ENCODE measurements at places on chromosomes 4 and X. TPM values are rescaled to one million over a fixed set of nuclear protein-coding genes. Genes with fewer than 3 reads are reported as not detected.

CD40LG gene
- 0.21 TPM for polyA plus RNA-seq

DNA sequence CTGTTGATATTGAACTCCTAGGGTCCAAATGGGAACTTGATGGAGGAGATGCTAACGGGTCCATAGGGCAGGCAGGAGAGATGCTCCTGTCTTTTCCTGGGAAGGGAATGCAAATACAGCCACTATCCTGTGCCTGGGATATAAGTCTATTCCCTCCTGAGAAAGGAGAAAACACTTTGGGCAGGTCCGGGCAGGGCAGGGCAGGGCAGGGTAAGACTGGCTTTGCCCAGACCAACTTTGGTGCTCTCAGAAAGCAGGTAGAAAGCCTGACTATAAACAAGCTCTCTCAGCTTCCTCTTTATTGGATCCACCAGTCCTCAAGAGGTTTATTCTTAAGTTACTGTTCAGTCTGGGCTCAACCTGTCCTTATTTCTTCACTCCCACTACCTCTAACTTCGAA is 232.3 kb downstream of the PTTG2 start:
- DNase-seq = no peak

- DNase-seq = no peak
Measured at GRCh38 chr4:138951764-138952163, 63.8 kb upstream of the NOCT start.

DNA sequence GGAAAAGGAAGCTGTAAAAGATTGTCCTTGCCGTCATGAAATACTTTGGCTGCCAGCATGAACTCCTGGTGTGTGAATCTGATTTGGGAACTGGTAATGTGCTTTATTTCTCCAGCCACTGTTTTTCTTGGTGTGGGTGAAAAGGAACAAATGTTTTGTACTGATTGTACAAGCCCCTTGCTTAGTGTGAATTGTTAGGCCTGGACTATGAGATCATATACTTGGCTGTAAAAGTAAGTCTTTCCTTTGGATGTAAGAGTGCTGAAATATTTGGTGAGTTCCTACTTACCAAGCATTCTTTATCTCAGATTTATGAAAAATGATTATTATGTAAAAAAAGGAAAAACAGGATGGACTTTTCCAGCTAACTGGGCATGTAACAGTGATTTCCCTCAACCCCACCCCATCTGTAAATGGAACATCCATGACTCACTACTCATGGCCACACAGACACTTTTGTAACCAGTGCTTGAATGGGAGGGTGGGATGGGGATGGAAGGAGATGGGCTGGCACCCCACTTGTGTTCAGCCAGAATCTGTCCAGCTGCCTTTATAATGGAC is 6.3 kb downstream of the FNIP2 start:
- DNase-seq = no peak

- no peak for DNase-seq
Measured at GRCh38 chr4:131339137-131339536, 1810.0 kb upstream of the PCDH10 start.

DNA sequence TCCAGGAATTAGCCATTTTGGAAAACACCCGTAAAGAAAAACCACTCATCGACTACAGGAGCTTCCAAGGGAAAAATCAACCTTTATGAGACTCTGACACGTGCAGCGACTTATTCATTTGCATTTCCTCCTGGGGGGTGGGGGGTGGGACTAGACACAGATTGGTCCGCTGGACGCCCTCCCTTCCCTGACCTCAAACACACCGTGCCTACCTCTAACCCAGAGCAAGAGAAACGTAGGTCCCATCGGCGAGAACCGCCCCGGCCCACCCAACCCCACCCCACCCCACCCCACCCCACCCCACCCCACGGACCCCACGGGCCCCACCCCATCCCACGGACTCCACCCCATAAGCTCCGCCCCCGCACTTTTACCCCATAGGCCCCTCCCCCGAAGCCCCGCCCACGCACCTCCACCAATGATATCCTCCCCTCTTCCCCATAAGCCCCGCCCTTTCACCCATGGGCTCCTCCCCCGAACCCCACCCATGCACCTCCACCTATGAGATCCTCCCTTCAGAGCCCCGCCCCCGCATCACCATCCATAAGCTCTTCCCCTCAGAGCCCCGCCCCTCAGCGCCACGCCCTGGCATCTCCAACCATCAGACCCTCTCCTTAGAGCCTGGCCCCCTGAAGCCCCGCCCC is 1.1 kb downstream of the GTPBP6 start:
- DNase-seq = no peak

- DNase-seq = peak; percentile 45
Measured at GRCh38 chr4:37685161-37685822, 884 bp downstream of the RELL1 start.

GRCh38 chr4:139849219-139849618 is 183.6 kb downstream of the MGST2 start:
- DNase-seq = no peak

TMEM271 gene
- polyA plus RNA-seq = not detected

- no peak for DNase-seq
Measured at GRCh38 chr4:86223472-86223871, 136.4 kb downstream of the MAPK10 start.

DNA sequence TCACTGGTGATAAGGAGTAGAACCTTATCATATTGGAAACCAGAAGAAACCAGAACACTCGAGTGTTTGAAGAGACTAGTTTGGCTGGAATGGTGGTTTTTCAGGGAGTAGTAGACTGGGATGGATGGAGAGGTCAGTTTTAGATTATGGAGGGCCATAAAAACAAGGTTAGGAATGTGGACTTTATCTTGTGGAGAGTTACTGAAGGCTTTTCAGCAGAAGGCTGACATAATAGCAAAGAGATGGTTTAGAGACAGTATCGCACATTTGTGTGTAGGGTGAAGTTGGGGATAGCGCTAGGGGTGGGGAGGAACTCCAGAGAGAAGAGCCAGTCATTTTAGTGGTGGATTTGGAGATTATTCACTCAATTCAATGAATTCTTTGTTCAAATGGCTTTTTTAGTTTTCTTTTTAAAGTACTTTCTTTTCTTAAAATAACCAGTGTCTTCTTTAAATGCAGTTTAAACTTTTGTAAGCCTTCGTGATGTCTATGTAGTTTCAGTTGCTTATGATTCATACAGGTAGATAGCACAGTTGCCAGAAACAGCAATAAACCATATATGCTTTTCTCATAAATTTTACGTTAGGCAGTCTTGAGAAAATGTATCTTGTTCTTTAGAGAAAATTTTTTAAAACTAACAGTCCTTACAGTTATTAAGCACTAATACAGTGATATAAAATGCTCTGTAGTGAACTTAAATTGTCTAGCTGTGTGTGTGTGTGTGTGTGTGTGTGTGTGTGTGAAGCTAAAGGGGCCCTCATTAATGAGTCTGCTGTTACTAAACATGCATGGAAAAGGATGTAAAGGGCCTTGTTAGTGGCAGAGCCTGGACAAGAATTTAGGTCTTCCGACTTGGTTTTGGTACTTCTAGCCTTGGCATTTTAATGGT is 3.8 kb downstream of the ARHGAP10 start:
- no peak for DNase-seq

DNA sequence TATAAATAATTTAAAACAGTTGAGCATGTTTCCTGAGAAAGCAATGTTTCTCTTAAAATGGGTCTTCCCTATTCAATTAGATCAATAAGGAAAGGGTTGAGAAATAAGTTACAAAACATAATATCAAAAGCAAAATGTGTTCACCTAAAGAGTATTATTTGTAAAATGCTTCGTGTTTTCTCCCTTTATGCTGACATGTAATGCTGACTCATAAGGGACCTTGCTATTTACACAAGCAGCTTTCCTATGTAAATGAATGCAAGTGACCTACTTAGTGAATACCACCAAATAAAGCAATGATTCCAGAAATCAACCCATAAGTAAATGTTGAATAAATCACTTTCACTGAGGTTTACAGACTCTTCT is 91.5 kb downstream of the ELOVL6 start:
- no peak for DNase-seq

GRCh38 chrX:24260842-24261550 is 52.9 kb downstream of the SUPT20HL2 start:
- no peak for DNase-seq

DNA sequence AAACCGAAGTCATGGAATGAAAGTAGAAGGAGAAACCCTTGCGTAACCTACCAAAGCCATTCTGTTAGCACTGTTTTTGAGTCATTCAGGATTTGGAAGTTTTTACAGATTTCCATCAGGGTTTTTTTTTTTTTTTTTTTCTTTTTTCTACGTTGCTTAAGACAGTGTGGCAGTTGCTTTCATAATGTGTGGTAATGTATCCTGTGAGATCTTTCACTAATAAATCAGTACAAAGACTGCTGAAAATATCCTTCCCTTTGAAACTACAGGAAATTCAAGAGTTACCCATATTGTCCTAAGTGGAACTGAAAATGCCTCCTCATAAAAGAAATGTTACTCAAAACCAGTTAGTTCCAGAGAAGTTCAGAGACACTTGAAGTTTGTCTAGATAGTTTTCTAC is 137.8 kb downstream of the RAPGEF2 start:
- no peak for DNase-seq

- DNase-seq = no peak
Measured at GRCh38 chrX:154061801-154062200, 35.7 kb downstream of the MECP2 start.

- no peak for DNase-seq
Measured at GRCh38 chr4:73776321-73776729, 36.0 kb downstream of the CXCL8 start.

- DNase-seq = no peak
Measured at GRCh38 chr4:14906805-14907204, 95.5 kb upstream of the CPEB2 start.

DNA sequence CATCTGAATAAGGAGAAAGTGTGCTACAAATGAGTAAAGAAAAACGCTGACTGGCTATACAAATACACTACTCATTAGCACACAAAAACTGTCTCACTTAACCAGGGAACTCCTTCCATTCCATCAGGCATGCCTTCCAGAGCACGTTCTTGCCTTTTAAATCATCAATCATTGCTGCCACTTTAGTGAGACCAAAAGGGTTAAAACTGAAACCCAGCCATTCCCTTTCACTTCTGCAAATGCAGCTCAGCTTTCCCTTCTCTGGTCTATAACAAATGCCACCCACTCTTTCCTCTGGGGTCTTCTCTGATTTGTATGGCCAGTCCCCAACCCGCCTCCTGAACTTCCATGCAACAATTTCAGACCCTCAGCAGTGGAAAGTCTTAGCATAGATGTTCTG is 231.5 kb downstream of the TRIML1 start:
- DNase-seq = no peak

GRCh38 chr4:147788791-147789190 is 56.9 kb downstream of the ARHGAP10 start:
- DNase-seq = no peak

DNA sequence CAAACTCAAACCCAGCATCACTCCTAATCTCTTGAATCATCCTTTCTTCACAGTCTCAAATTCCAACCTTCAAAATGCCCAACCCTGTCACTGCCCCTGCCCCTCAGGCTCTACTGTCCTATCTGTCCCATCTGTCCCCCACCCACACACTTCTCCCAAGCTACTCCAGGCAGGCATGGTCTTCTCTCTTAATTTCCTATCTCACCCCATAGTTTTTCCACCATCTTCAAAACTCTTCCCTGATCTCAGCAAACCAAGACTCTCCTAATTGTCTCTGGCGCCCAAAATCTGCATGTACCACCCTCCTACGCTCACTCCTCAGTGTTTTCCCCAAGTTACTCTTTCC is 644 bp downstream of the LAMP2 start:
- no peak for DNase-seq

DNA sequence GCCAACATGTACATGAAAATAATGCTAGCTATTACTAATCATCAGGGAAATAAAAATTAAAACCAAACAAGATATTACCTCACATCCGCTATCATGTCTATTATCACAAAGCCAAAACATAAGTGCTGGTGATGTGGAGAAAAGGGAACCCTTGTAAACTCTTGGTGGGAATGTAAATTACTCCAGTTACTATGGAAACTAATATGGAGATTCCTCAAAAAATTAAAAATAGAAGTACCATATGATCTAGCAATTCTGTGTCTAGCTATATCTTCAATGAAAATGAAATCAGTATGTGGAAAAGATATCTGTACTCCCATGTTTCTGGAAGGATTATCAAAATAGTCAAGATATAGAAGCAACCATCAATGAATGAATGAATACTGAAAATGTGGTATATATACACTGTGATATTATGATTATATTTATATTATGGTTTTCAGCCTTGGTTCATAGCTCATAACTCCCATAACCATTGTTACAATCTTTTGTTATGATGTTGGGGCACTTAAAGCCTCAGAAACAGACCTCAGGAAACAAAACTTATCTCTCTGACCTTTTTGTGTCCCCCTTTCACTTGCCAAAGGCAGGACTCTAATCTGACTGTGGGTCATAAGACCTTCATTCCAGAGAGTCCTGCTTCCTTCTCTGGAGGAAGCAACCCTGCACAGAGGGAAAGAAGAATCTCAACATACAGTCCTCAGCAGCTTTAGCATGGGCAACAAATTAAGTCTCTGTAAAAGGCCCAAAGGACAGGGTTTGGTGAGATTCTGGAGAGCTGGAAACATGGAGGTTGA is 933.2 kb downstream of the ADGRL3 start:
- no peak for DNase-seq

C4orf50 gene
- polyA plus RNA-seq = 0.01 TPM
